ENCODE measurements at places on chromosomes 3 and 15.

DNA sequence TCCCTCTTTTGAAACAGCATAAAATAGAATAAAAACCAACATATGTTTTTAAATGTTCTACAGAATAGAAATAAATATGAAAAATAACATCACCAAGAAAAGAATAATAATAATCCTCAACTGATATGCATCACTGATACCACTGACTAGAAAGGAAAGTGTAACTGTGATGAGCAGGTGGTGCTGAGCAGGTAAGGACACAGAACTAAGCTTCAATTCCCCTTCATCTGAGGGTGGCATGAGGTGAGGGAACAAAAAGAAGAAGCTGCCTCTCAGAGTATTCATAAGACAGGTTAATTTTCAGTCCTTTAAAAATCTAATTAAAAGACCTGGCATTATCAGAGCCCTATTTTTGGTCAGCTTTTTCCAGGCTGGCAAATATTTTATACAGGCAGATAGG is 216.3 kb downstream of the PLCH1 start:
- DNase-seq = no peak

DNA sequence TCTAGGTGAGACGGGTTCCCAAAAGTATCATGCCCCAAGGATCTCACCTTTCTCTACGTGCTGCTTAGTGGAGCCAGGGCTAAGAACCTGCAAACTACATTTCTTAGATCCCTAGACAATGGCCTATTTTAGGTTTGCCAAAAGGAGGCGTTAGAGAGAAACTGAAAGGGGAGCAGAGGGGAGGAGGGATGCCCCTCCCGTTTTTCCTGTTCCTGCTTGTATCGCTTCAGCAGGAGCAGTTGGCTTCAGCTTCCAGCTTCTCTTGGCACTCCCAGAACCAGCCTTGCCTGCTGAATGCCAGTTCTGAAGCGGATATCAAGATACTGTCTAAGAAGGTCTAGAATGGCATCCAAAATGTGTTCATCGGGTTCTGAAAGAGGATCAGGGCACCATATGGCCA is 58.4 kb upstream of the ABHD17C start:
- no peak for DNase-seq

DNA sequence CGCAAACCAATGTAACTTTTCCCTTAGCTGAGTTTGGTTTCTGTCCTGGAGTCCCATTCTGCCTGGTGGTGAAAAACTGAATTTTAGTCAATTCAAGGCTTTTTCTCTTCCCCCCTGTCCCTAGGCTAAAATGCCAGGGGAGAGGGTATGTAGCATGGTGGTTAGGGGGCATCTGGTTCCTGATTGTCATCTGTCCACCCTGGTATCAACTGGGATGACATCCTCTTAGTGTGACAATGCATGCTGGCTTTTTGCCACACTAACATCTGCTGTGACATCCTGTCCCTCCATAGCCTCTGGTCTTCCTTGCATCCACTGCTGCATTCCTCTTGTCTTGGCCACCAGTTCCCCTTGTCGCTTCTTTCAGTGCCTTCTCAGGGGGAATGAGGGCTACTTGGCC is 73.7 kb downstream of the ABHD5 start:
- DNase-seq = no peak

DNA sequence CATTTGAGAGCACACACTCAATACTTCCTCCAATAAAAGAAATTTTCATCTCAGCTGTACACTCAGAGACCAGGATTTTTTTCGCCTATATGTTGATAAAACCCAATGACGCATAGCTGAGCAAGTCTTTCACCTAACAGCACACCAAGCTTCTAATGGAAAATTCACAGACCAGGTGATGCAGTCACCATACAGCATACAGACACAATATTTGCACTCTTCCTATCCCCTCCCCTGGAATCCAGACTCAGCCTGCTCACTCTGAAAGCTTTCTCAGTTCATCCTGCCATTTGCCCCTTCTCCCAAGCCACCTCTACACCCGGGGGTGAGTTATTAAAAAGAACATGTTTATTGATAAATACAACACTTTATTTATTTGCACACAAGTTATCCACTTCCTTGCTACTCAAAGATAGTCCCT is 1.7 kb downstream of the TBC1D5 start:
- DNase-seq = no peak

- DNase-seq = no peak
These were observed 18.5 kb downstream of the GRIP2 start for GRCh38 chr3:14521611-14522010.

DNA sequence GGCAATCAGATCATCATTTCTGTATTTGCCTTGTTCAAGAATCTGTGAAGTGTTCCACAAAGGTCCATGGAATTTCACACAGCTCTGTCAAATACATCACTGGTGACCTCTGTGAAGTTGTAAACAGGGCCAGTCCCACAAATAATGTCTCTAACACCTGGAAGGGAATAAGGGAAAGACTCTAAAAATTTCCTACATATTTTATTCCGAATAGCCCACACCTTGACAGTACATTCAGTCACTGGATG is at the start of gene C3orf49:
C3orf49 (plus strand) TSS at position 149 of the 248 bp plus-strand sequence. CDS start 173 bp downstream, outside the sequence.
- DNase-seq = no peak

DNA sequence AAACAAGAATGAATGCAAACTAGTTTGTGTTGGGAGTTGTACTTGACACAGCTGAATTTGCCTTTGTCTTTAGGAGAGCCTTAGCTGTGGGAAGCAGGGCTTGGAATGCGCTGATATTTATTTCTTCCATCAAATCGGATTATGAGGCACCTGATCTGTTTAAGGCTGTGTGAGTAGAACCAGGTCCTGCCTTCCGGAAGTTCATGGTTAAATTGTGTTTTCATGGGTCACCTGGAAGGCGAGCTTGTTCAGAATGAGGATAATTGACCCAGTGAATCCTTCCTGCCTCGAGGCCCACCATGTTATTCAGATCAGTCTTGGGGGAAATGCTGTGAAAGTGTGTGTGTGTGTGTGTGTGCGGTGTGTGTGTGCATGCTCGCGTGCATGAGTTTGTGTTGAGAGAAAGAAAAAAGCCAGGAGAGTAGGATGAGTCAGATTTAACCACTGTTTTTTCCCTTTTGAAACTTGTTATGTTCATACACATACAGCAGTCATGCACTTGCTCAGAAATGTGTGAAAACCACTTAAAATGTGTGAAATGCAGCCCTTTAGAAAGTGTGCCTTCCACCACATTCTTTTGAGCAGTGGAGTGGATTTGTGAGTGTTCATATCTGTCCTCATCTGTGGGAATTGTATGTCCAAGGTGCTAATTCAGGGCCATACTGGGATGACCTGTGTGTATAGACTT is 36.7 kb downstream of the SMAD3 start:
- no peak for DNase-seq

- DNase-seq = no peak
These were observed 50.6 kb downstream of the SLC6A6 start for GRCh38 chr3:14452740-14453710.

DNA sequence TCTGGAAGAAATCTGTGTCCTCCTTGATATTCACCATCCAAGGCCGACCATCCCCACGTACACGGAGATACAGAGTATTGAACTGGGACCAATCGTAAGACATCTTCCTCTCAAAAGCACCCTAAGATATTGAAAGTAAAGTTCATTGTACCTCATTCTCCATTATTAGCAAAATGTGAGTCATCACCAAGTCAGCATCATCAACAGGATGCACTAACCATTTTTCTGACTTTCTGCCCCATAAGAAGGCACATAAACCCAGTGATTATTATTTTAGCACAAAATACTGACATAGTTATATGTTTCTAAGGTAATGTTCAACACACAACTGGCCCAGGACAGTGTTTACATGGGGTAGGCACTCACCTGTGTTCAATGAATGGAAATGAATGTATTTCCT is 7.4 kb downstream of the NDUFAF1 start:
- no peak for DNase-seq
